Germinal center (tissue), 1 donor: ENCODE measurements at places on chromosomes 16 and 17.

GRCh38 chr16:2819179-2819938, 2.3 kb downstream of the PRSS21 start:
- no peak for DNase-seq

DNA sequence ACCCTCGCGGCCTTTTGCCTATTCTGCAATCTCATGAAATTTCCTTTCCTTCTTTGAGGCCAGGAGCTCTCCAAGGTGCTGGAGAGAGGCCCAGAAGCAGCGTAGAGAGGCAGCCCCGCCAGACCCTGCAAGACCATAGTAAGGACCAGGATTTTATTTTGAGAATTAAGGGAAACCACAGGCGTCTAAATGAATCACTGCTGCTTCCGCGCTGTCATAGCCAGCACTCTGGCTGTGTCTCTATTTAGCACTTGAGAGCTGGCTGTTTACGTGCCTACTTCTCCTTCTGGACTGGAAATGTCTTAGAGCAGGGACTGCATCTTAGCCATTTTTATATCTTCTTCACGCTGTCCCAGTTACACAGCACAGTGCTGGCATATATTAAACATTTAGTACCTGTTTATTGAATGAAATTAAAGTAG, 37.6 kb upstream of the PIRT start:
- DNase-seq = no peak

- no peak for DNase-seq
These were observed 89.4 kb downstream of the CFDP1 start for GRCh38 chr16:75343941-75344340.

DNA sequence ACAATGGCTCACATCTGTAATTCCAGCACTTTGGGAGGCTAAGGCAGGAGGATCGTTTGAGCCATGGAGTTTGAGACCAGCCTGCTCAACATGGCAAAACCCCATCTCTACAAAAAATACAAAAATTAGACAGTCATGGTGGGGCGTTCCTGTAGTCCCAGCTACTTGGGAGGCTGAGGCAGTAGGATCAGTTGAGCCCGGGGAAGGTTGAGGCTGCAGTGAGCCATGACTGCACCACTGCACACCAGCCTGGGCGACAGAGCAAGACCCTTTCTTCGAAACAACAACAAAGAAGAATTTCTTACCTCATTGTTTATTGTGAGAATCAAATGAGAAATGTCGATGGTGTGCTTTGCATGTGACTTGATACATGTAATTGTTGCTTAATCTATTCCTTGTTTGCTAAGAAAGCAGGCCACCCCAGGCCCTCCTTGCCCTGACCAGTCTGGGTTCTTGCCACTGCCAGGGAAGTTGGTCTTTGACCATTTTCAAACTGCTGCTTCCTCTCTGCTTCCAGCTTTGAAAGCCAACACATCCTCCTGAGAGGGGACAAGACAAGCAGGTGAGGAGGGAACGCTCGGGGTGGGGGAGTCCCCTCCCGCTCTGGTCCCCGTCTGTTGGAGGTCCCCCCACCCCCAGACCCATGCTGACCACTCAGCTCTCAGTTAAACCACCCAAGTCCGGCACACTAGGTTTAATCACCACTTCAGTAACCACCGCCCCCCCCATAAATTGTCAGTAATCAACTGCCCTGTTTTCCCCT, 47.3 kb upstream of the CPNE2 start:
- DNase-seq = no peak

- DNase-seq = no peak
These were observed 31.3 kb upstream of the KRT17 start for GRCh38 chr17:41655611-41656111.

DNA sequence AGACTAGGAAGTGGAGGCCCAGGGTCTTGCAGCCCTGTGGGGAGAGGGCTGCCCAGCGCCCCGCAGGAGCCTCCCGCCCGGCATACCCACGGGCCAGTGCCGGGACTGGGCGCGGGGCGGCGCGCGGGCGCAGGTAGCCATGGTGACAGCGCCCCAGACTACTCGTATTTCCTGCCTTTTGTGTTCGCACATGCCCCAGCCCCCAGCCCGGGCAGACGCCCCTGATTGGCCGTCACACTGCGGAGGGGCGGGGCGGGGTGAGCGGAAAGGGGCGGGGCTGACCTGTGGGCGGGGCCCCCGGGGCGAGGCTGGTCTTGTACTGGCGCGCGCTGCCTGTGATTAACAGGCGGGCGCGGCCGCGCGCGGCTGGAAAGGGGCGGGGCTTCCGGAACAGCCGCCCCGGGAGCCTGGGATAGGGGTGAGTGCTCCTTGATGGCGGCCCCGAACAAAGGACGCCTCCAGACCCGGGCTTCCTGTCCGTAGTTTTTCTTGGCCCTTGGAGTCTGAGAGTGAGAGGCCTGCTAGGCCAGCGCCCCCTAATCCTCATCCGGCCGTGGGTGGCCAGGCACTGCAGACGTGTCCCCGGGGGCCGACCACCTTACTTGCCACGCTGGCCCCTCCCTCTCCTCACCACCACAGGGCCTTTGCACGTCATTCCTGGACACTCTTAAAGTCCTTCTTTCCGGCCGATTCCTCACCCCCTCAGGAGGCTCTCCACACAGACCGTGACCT, 71.0 kb downstream of the RAI1 start:
- DNase-seq = peak; percentile 99

- DNase-seq = no peak
These were observed 9.0 kb downstream of the MAP2K6 start for GRCh38 chr17:69423450-69423849.

- DNase-seq = no peak
These were observed 949 bp upstream of the SPAG7 start for GRCh38 chr17:4968486-4969046.

DNA sequence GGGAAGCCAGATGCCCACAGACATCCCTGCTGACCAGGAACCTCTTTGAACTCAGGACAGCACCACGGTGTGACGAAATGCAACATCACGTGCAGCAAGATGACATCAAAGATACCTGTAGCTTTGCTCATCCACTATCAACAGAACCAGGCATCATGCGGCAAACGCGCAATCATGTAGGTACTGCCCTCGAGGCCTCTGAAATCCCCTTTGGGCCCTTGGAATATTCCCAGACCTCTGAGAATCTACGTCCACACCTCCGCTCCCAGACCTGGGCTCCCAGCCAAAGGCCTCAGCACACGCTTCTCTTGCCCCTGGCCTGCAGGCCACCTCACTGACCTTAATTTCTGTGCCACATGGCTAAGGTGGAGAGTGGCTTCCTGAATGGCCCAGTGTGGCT, 7.3 kb downstream of the CX3CL1 start:
- no peak for DNase-seq

DNA sequence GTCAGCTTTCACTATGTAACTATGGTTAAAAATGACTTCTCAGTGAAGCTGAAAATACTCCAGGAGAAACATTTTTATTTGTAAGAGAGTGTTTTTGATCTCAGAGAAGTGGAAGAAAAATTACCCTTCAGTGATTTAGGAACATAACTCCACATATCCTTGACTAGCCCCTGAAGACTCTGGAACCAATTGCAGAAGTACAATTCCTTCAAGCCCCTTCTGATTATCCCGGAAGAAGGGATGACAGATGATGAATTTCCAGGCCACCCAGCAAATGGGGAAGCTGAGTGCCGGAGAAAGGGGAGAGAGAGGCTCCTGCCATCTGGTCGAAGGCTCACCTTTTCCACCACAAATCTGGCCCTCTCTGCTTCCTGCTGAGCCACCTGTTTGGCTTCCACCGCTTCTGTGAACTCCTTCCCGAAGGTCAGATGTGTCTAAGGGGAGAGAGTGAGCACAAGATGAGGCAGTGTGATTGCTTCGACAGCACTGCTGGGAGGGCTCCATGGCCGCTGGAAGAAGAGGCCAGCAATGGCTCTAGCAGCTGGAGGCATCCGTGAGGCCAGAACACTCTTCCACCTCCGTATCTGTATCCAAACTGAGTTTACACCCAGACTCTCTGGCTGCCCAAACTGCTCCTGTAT, 8.1 kb downstream of the PHB1 start:
- peak; percentile 0 for DNase-seq

DNA sequence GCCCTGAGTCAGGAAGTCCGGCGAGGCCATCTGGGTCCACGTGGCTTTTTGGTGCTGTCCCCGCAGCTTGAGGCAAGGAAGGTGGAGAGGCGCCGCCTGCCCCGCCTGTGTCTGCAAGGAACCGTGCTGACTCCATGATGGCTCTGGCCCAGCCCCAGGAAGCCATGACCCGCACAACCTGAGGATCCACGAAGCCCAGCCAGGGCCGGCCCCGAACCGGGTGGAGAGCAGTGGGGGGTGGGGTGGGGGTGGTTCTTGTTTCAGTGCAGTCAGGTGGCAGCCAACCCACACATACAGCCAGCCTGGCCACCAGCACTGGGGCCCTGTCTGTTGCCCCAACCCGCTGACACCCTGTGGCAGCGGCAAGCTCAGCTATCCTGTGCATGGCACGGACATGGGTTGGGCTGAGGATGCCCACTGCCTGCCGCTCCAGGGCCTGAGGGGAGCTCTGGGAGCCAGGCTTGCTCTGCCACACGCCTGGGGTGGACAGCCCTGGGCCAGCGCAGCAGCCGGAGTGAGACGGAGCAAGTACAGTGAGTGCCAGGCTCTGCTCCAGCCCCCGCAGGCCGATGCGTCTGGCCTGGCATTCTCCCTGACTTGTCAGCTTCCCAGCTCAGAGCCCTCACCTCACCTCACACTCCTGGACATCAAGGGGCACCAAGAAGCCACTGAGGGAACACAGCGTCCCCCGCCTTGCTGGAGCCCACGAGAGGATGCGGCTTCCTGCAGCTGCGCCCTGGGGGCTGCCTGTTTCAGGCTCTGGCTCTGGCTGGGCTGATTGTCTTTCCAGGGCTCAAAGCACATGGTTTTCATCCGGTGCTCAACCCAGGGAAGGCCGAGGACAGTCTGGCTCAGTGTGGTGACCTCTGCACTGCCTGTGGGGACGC, 68.8 kb downstream of the LMF1 start:
- no peak for DNase-seq

- DNase-seq = peak; percentile 57
These were observed 10.1 kb upstream of the SLC16A5 start for GRCh38 chr17:75077496-75078283.

DNA sequence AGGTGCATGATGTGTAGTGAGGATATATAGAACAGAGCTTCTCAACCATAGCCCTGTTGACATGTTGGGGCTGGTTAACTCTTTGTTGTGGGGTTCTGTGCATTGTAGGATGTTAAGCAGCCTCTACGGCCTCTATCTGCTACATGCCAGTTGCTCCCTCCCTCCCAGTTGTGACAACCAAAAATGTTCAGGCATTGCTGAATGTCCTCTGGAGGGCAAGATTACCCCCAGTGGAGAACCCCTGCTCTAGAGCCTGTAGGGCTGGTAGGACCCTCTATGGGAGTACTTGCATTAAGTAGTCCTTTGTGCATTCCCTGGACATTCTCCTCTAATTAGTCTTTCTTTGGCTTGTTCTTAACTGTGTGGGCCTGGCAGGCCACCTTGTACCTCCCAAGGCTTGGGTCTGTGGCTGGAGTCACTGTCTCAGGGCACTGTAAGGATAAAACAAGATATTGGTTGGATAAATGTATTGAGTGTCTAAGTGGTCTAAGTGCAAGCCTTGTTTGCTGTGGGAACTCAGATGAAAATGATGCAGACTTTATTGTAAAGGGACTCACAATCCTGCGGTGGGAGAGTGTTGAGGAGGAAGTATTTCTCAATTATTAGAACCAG, 19.8 kb upstream of the MYO1D start:
- no peak for DNase-seq

DNA sequence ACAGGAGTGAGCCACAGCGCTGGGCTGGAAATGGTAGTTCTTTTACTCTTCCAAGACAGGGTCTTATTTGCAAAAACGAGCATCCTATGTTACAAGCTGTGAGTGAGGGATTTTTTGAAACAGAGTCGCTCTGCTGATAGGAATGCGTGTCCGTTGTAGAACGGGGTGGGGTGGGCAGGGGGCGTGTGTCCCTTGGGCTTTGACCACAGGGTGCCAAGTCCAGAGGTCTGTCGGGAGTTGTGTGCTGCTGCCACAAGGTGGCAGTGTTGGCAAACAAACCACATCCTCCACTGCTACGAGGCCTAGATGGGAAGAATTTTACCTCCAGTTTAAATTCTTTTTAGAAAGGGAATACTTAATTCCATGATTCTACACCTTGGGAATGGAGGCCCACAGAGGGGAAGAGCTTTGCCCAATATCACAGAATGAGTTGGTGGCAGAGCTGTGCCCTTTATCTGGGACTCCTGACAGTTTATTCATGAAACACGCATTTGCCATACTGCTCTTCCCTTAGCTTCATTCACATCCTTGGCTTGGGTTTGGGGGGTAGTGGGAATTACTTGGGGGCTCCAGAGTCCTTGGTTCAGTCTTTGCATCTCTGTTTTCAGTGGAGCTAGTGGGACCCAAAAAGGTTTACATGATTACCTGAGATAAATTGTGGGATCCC, 30.6 kb upstream of the ETV4 start:
- DNase-seq = peak; percentile 69

DNA sequence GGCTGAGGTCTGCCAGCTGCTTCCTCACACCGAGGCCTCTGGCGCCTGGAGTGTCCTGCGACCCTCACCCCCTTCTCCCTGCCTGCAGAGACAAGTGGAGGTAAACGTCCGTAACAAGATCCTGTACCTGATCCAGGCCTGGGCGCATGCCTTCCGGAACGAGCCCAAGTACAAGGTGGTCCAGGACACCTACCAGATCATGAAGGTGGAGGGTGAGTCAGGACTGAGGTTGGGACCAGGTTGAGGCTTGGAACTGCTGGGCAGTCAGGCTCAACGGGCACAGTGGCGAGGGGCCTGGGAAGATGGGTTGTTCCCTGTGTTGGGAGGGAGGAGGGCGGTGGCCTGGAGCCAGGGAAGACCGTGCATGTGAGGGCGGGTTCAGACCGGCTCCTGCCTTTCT, 4.8 kb downstream of the HGS start:
- no peak for DNase-seq

GRCh38 chr17:45149669-45150664, 1.7 kb downstream of the HEXIM1 start:
- DNase-seq = no peak

DNA sequence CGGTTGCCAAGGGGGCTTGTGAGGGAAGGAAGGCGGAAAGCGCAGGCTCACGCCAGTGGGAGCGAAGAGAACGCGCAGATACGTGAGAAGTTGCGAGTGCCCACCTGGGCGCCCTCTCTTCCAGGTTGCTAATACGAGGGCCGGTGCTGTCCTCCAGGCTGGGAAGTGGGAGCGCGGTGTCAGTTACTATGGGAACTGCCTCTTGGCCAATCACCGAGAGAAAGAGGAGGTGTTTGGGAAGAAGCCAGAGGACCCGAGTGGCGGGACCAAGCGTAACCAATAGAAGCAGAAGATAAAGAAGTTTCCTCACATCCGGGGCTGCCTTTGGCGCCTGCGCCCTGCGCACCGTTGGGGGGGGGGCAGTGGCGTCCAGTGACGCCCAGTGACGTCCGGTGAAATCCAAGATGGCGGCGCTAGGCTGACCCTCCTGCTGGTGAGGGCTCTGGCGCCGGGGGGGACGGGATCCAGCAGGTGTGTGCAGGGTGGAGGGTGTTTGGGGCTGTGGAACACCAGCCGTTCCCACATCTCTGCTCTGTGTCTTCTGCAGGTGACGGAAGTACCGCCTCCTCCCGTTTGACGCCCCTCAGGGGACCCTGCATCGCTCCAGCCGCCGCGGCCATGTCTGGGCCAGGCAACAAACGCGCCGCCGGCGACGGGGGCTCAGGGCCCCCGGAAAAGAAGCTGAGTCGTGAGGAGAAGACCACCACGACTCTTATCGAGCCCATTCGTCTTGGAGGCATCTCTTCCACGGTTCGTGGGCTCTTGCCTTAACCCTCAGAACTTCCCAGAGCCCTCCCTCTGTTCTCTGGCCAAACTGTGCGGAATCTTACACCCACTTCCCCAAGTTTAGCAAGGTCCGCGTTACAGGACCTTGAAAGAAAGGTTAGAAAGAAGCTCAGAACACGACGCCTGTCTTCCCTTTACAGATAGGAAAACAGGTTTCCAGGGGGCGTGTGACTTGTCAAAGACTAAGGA, at the start of the genes CFAP119 and RNF40:
Gene CFAP119, minus strand, starts transcription at position 135 of the 975 bp plus-strand sequence. CDS start 314 bp downstream, outside the sequence.
Gene RNF40, plus strand, starts transcription at position 395 of the 975 bp plus-strand sequence. Its CDS starts 224 bp downstream, at position 619.
- DNase-seq = peak; percentile 97
